Activated CD4-positive, alpha-beta T cell treated with anti-CD3 and anti-CD28 coated beads for 1 hour (primary cell): ENCODE measurements at places on chromosomes 3 and 15.

DNA sequence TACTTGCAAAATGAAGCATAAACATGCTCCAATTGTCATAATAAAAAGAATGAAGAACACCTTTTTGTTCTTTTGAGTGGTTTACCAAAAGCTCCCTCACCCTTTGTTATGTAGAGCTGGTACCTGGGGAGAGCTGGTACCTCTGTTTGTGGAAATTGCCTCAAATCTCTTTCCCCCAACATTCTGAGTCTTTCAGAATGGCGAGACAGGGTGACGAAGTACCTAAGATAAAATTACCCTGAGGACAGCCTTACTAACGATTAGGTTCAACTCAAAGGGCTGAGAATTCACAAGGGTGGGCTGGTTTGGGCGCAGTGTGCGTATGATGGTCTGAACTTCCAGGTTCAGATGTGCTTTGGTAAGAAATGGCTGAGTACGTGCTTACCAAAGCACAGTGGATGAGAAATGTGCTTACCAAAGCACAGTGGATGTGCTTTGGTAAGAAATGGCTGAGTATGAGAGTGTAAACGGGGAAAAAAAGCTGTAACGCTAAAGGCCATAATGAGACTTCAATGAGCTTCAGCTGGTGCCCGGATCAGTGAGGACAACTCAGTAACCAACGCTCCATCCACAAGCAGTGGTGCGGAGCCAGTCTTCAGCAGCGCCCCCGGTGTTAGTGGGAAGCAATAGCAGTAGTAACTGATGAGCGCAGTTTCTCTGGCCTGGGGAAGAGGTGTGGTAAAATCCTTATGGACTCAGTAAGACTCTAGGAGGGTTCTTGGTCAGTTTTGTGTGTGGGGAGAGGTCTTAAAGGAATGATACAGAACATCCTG lies 72.3 kb upstream of the LRIG1 start:
- no peak for DNase-seq

GRCh38 chr15:87477737-87478686 lies 778.5 kb downstream of the NTRK3 start:
- no peak for DNase-seq

- DNase-seq: no peak
Measured at GRCh38 chr3:194123726-194124125, 12.2 kb upstream of the HES1 start.

GRCh38 chr3:143806038-143806437 lies 42.2 kb downstream of the SLC9A9 start:
- DNase-seq: no peak

DNA sequence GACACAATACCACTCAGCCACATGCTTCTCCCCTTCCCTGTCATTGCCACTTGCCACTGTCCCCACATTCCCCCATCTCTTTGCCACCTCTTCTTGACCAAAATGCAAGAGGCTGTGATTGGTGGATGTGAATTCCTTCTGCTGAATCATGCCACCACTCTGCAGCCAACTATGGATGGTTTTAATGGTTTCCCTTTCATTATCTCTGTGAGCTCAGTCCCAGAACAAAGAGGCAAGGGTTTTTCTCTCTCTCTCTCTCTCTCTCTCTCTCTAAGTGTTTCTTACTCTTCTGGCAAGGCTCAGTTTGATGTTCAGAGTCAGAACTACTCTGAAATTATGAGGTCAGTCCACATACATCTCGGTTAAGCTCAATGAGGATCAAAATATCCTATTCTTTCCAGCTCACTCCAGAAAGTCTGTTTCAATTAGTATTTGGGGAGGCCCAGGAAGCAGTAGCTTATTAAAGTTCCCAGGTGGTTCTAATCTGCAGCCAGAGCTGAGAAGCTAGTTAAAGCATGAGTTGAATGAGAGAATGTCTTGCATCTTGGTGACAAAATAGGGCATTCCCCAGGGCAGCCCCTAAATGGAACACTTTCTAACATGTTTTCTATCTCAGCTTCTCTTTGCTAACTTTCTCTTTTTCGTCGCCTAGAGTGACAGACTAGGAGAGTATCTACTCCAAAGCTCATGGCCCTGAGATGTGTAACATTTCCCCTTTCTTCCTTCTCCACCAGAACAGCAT lies 8.5 kb upstream of the ILDR1 start:
- DNase-seq: no peak
